ENCODE measurements at places on chromosomes 4 and X.

DNA sequence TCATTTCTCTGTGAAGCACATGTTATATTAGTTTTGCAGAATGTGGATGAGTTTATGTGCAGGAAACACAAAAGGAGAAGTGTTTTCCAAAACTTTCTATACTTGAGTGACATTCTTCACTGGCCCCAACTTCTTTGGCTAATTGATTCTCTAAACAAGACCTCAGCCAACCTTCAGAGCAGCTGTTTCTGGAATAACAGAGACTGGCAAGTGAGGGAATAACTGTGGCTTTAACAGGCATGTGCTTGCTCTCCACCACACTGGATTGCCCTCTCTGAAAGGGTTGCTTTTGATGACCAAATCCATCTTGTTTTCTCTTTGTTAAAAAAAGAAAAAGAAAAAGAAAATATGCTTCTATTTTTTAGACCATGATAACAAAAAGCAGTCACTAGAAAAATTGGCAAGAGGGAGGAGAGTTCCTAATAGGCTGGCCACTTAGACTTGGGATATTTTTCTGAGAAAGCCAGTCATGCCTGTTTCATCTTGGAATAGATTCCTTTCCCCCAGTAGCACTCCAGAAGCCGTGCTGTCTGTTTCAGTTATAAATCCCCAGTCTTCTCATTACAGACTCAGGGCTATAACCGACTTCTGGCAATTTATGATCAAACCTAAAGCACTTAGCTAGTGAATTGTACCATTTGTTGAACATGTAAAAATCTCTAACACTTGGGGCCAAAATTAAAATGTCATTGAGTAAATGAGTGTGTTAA, 295.0 kb upstream of the NR3C2 start:
- no peak for DNase-seq

DNA sequence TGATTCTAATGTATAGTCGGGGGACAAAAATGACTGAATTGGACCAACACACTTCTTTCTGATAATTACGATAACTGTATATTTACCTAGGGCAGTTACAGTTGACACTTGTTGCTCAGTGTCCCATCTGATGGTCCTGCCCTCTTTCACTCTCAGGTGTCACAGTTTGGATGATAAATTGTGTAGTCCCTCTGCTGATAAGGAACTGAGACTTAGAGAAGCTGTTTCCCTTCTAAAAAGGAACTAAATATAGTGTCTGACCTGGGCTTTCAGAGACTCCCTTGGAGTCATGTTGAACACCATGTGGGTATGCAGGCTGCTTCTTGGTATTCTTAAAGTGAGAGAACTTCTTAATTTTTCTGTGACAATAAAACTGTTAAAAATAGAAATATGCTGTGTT, 23.7 kb upstream of the PNPLA4 start:
- DNase-seq: no peak

- no peak for DNase-seq
These were observed 308 bp upstream of the TLR2 start for GRCh38 chr4:153683763-153684181.

DNA sequence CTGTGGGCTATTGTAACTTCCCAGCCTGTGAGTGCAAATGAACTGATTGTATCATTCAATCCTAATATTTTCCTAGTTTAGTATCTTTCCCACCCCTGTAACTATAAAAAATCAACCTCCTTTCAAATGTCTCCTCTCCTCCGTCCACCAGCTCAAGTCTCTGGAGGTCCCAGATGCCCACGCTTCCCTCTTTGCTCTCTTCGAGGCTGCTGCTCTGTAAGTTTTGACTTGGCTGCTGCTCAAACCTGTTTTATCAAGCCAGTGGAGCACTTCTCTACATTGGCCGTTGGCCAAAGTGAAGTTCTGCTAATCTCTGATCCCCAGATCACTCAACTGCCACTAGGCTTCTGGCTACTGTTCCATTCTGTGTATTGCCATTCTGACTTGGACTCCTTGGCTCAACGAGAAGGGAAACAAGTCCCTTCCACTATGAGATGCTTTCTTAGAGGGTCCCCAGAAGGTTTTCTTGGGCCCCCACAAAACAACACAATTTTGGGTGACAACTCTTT, 60.7 kb upstream of the RAPGEF2 start:
- no peak for DNase-seq

DNA sequence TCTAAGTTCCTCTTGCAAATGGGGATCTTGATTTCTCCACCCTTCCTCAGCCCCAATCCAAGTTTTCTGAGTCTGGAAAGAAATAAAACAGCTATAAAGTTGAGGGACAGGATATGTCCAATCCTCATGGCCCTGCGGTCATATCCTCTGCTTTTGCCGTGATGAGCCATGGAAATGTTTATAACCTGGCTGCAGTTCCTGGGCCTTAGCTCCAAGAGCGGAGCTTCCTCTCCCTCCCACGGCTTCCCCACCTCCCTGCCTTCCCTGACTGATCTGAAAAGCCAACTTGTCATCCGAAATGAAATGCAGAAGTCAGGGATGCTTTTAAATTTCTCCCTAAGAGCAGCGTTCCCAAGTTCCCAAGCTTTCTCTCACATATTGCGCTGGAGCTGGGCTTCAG, 221.5 kb upstream of the SFRP2 start:
- no peak for DNase-seq

DNA sequence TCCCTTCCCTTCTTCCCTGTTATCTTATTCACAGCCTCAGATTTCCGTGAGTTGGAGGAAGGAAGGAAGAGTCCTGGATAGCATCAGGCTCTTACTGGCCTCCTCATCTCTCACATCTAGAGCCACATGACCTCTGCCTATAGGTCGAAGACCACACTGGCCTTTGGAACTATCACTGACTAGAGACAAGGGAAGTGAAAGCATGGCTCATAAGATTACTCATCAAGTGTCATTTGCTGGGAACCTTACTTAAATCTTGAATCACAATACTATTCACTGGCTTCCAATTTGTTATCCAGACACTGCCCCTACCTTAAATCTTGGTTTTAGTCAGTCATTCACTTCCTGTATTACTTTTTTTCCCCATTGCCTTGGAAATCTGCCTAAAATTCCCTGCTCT, 61.6 kb upstream of the MTMR8 start:
- DNase-seq: no peak

GRCh38 chr4:165864271-165864670, 8.8 kb upstream of the TLL1 start:
- no peak for DNase-seq

DNA sequence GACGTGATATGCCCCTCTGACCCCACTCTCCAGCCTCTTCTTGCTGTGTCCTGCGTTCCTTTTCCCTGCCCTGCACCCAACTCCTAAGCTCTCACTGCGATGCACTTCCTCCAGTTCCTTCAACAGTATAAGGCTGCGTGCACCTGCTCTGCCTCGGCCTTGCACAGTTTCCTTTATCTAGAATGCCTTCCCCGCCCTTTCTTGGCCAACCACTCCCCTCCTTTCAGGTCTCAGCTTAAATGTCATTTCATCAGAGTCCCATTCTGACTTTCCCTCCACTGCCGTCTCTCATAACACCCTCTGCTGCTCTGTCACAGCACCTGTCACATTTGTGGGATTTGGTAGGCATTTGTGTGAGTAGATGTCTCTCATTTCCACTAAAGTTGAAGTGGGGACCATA, 58.4 kb upstream of the NEIL3 start:
- no peak for DNase-seq

DNA sequence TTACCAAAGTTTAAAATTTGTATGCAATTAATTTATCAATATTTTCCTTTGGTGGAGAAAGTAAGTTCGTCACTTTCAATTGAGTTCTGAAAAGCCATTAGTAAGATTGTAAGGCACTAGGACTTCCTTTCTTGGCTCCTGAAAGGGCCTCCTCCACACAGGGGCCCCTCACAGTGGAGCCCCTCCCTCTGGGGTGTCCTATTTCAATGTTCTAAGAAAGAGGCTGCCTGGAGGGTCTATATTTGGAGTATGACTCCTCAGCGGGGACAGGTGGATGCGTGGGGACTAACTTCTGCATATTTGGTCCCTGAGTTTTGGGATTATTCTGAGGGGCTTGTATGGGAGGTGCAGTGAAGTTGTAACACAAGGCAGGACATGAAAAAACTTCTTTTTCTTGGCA, 1.6 kb upstream of the ARMCX4 start:
- DNase-seq: no peak

GRCh38 chr4:183987987-183988392, 82.9 kb downstream of the STOX2 start:
- DNase-seq: no peak

DNA sequence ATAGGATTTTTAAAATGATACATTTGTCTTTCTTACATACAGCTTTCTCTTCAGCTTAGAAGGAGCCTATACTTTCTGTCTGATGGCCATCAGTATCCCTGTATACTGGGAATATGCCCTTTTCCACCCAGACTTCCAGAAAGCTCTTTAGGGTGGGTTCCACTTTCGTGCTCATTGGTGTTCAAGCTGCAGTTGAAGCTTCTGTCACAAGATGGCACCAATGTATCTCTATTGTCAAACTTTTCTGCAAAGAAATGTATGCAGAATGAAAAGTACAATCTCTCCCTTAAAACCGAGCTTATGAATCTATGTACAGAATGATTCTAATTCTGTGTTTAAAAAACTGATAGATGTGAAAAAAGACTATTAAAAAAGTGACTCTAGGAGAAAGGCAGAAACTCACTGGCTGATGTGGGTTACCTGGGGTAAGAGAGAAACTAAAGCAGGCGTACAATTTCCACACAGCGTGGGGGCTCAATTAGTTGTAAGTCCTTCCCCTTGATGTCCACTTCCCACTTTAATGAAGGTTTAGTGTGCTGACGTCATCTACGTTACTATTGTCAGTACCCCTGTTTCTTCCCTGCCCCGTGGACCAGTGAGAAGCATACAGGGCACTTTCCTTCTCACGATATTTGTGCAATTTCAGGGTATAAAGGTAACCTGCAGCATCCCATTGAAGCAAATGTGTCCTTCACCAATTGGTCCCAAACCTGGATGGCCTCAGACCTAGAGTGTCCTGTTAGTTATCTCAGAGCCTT, 57.3 kb upstream of the TCEAL2 start:
- DNase-seq: no peak

DNA sequence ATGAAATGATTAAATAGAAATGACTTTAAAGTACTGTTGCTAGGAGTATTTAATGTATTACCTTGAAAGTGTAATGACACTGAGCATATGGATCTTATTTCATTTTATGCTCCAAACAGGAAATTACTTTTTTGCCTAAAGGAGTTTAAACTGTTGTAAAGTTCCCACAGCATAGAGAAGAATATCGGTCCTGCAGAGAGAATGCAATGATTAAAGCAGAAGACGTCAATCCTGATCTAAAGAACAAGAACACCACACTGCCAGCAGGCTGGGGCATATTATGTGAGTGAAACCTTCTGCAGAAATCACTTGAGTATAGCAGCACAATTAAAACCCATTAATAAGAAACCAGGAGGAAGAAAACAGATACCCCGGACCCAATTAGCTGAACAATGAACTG, 72.8 kb upstream of the CAMK2D start:
- no peak for DNase-seq

- DNase-seq: peak; percentile 22
These were observed 113.9 kb upstream of the VAMP7 start for GRCh38 chrX:155767051-155767875.

GRCh38 chrX:29090811-29091210, 503.6 kb downstream of the IL1RAPL1 start:
- DNase-seq: no peak

DNA sequence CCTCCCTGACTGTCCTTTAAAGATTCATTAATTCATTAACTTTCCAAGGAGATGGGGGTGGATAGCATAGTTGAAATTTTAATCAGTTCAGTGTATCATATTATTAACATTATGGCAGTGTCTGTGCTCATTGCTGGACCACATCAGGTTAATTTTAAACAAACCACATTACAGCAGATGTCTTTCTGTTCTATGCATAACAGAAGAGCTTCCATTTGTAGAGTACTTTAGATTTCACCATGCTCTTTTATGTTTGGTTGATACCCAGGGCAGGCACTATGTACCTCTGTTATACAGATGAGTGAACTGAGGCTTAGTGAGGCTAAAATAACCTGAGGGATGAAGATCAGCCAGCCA, 41.1 kb downstream of the AFF2 start:
- no peak for DNase-seq

- DNase-seq: no peak
These were observed 123.1 kb downstream of the BTC start for GRCh38 chr4:74671080-74671698.

DNA sequence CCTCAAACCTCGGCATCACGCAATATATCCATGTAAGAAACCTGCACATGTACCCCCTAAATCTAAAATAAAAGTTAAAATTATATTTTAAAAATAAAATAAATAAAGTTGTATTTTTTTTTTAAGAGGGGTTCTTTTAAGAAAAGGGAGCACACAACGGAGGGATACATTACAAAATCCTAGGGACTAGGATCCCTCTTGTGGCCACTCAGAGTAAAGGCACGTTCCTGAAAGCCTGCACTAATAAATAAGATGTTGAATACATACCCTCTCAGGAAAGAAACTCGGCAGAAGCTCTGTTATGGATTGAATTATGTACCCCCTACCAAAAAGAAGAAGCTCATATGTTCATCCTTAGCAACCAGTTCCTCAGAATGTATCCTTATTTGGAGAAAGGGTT, 50.9 kb upstream of the PRDX4 start:
- DNase-seq: no peak

DNA sequence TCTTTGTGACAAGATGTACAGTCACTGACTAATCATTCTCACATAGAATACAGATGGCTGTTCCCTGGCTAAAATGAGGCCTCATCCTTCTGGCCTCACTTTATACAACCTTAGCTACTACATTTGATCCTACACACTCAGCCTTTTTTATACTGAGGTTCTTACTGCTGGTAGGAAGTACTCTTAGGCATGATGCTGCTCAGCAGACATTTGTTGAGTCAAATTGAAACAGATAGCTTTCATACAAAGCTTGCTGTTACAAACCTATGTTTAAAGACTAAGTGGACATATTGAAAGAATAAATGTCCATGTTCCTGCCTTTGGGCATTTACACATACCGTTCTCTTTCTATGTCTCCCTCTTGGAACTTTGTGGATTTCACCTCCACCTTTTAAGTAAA, 154.9 kb downstream of the NPFFR2 start:
- no peak for DNase-seq

- DNase-seq: no peak
These were observed 424.5 kb upstream of the CTSO start for GRCh38 chr4:156378033-156378665.

DNA sequence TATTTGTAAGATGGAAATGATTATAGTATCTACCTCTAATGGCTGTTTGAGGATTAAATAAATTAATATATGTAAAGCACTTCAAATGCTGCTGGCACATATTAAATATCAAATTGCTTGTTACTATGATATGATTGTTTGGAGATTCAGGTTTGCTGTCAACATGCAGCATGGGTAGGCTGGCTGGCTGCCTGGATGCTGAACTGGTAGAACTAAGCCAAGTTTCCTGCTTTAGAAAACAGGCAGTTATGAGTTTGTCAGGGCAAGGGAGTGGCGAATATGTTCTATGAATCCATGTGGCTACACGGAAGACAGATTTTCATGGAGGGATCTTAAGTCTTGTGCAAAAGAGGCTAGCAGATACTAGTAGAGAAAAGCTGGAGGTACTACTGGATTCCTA, 239.6 kb downstream of the GBA3 start:
- no peak for DNase-seq

All from NCI-H1436 treated with DMSO at 0.1 percent for 48 hours (cell line).